ENCODE measurements at places on chromosomes 5 and 9.

DNA sequence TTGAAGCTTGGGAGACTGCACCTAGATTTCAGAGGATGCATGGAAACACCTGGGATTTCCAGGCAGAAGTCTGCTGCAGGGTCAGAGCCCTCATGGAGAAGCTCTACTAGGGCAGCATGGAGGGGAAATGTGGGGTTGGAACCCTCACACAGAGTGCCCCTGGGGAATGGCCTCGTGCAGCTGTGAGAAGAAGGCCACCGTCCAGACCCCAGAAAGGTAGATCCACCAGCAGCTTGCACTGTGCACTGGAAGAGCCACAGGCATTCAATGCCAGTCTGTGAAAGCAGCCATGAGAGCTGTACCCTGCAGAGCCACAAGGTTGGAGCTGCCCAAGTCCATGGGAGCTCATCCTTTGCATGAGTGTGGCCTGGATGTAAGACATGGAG, 285.3 kb upstream of the FAM174A start:
- DNase-seq = no peak

DNA sequence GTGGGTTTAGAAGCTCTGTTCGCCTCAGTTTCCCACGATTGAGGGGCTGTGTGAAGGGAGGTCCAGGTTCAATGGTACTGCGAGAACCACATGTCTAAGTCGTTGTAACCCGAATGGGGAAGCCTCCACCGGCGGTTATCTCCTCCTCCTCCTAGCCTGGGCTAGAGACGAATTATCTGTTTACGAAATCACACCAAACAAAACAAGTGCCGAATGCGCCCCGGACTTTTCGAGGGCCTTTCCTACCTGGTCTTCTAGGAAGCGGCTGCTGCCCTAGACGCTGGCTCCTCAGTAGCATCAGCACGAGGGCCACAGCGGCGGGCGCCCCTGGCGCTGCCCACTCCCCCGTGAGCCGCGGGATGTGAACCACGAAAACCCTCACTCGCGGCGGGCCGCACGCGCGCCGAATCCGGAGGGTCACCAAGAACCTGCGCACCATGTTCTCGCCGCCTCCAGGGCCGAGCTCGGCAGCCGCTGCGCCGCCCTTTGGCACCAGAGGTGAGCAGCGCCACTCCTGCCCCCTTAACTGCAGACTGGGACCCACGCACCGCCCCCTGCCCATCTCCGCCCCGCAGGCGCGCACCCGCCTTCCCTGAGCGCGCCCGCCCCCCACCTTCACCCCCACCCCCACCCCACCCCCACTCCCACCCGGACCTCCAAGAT, at the start of gene CDKN2A:
Gene CDKN2A, minus strand, starts transcription at position 500 of the 663 bp plus-strand sequence.
- peak; percentile 59 for DNase-seq

DNA sequence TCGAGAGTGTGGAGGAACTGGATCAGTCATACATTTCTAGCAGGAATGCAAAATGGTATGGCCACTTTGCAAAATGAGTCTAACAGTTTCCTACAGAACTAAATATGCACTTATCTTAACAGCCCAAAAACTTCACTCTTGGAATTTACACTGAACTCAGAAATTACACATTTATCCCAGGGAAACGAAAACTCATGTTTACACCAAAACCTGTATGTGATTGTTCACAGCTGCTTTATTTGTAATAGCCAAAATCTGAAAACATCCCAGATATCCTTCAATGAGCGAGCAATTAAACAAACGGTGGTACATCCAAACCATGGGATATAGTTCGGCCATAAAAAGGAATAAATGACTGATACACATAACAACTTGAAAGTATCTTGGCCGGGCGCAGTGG, 62.0 kb downstream of the RNF130 start:
- DNase-seq = no peak

- no peak for DNase-seq
These were observed 1.3 kb downstream of the SPOUT1 start for GRCh38 chr9:128828267-128828666.

DNA sequence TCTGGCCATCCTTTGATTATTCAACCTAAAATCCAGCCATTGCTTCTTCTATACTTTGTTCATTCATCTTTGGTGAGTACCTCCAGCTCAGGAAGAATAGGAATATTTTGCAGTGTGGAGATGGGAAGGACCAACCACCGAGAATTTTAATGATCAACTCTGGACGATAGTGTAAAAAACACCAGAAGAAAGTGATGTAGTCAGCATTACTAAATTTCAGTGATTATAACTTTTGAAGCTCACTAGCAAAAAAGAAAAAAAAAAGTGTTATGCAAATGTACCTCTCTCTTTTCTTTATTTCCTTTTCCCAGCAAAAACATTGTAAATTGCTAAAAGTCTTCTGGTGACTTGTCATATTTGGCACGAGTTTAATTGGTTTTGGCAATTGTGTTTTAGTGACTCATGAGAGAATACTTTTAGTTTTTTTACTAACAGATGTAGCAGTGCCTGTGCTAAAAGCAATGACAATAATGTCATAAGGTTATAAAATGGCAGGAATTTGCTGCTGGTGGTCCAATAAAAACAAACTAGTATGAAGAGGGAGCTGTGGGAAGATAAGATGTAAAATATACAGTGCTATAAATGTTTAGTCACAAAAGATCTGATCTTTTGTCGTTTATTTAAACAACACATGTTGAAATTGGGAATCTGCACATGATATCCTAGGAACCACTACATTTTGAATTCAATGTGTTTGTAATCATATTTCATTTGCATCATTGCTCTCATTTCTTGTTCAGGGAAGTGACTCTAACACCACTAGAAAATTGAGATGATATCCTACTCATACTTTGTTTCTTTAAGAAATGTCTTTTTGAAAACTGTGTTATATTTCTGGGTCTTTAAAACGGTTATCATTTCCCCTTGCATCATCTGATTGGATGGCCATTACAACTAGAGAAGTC, 81.3 kb upstream of the ERCC6L2 start:
- DNase-seq = no peak

DNA sequence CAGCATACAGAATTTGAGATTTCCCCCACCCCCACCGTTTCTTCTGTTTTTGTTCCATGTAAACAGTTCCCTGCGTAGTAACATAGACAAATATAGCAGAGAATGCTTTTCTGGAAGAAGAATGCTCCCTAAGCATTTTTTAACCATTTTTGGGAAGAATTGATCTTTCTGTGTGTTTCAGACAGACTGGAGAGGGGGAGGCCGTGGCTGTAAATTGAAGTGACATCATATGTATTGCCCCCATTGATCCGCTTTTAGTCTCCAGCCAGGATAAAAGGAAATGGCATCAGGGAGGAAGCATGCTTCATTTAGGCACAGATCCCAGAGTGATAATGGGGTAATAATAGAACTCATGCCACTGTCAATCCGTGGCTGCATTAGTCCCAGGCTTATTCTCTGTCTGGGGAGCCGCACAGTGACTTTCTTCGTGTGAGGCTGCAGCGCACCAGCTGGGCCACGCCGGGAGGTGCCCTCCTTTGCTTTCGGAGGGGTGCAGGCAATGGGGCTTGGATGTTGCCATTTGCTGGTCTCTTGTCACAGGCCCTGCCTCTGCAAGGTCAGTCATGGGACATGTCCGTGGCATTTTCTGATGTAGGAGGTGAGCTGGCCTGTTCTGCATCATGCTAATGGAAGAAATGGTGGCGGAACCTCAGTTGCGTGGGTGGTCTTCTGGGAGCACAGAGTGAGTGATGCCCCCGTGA, 261.5 kb downstream of the FANCC start:
- DNase-seq = no peak

DNA sequence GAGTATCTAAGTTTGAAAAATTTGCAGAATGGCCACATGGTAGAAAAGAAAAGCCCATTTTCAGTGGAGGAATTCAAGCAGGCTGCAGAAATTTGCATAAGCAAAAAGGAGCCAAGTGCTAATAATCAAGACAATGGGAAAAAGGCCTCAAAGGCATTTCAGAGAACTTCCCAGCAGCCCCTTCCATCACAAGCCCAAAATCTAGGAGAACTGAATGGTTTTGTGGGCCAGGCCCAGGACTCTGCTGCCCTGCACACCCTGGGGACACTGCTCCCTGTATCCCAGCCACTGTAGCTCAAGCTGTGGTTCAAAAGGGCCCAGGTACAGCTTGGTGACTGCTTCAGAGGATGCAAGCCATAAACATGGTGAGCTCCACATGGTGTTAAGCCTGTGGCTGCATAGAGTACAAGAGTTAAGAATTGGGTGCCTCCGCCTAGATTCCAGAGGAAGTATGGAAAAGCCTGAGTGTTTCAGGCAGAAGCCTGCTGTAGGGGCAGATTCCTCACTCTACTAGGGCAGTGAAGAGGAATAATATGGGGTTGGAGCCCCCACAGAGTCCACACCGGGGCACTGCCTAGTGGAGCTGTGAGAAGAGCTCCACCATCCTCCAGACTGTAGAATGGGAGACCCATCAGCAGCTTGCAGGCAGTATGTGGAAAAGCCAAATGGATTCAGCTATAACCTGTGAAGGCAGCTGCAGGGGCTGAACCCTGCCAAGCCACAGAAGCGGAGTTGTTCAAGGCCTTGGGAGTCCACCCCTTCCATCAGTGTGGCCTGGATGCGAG, 720.7 kb upstream of the CTNND2 start:
- no peak for DNase-seq

DNA sequence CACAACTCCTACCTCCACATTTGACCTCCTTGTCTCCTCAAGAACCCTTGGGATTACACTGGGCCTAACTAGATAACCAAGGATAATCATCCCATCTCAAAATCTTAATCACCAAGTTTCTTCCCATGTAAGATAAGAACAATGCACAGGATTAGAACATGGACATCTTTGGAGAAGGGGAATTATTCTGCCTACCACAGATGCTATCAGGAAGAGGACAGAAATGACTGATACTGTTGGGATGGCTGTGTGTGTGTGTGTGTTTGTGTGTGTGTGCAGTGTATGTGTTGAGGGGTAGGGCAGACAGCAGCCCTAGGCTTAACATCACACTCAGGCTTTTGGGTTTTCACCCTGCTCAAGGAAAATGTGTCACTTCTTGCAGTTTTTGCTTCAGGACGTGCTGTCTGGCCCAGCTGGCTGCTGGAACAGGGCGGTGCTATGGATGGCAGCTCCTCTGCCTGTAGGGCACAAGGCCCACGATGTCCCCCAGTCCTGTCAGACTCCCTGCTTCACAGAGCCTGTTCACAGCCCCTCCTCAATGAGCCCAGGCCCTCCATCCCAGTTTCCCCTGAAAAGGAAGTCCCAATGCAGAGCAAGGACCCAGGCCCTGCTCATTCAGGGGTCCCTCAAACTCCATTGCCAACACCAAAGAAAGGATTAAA, 7.7 kb downstream of the CA9 start:
- DNase-seq = no peak

GRCh38 chr9:83034587-83034986, 28.4 kb downstream of the RASEF start:
- no peak for DNase-seq

DNA sequence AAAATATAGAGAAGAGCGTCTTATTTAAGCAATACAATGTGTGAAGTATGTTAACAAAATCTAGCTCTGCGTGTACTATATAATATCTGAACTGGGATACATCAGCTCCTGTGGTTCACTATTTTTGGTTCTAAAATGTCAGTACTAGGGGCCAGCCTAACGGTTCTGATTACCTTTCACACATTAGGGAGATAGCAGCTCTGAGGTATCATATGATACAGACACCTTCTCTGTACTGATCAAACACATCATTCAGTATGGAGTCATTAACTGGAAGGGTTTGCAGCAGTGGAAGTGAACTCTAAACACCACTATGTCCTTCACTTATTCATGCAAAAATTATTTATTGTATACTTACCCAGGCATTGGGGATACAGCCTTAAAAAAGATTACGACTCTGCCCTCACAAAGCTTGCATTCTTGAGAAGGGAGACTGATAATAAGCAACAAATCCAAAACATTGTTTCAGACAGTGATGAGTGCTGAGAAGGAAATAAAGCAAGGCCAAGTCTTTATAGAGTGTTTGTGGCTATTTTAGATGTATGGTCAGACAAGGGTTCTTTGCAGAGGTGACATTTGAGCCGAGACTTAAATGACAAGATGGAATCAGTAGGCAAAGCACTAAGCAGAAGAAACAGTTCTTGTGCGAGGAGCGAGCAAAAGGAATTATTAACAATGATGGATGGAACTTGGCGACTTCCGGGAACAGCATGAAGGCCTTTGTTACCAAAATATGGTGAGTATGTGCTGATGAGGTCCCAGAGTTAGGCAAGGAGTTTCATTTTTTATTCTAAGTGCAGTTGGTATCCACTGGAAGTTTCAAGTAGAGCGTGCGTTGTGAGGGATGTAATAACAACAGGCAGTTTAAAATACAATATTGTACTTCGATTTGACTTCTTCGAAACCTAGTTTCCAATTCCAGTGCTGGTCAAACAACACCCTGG, 1.8 kb upstream of the LNPEP start:
- no peak for DNase-seq

DNA sequence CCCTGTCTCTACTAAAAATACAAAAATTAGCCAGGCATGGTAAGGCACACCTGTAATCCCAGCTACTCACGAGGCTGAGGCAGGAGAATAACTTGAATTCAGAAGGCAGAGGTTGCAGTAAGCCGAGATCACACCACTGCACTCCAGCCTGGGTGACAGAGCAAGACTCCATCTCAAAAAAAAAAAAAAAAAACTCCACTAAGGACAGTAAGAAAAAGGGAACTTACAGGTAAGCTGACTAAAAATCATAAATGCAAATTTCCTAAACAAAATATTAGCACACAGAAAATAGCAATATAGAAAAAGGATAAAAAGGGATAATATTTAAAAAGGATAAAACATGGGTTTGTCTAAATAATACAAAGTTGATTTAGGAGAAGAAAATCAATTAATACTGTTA, 27.9 kb upstream of the HNRNPA0 start:
- no peak for DNase-seq

GRCh38 chr9:131976157-131977108, 103.2 kb downstream of the MED27 start:
- DNase-seq = no peak

DNA sequence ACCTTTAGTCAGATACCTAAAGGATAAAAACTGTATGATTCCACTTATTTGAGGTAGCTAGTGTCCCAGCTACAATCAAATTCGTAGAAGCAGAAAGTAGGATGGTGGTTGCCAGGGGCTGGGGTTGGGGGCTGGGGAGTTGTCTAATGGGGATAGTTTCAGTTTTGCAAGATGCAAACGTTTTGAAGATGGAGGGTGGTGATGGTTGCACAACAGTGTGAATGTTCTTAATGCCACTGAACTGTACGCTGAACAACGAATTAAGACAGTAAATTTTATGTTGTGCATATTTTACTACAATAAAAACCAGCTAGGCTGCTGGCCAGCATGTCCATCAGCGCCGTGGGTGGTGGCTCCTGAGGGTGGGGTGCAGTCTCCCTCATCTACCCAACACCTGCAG, 137.8 kb downstream of the GADD45G start:
- no peak for DNase-seq

DNA sequence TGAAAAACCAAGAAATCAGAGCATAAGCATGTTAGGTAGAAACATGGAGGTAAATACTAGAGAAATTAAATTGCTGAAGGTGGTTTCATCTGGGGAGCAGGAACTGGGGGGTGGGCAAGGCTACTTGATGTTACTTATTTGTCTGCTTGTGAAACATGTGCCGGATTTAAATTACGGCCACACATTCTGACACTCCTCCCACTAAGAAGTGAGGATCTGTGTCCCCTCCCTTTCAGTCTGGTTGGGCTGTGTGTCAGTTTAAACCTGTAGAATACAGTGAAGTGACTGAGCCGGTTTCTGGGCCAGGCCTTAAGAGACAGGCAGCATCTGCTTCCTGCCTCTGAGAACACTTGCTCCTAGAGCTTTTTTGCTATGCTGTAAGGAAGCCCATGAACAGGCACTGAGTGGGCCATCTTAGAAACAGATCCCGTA, 2.3 kb upstream of the IARS1 start:
- no peak for DNase-seq

All from stimulated activated CD4-positive, alpha-beta T cell treated with anti-CD3 and anti-CD28 coated beads, Interleukin-15, amount 100 ng/mL, for 24 hours (primary cell).